ENCODE measurements at places on chromosomes 3 and 15.

- DNase-seq: no peak
Measured at GRCh38 chr3:134775831-134776230, 19.2 kb upstream of the EPHB1 start.

DNA sequence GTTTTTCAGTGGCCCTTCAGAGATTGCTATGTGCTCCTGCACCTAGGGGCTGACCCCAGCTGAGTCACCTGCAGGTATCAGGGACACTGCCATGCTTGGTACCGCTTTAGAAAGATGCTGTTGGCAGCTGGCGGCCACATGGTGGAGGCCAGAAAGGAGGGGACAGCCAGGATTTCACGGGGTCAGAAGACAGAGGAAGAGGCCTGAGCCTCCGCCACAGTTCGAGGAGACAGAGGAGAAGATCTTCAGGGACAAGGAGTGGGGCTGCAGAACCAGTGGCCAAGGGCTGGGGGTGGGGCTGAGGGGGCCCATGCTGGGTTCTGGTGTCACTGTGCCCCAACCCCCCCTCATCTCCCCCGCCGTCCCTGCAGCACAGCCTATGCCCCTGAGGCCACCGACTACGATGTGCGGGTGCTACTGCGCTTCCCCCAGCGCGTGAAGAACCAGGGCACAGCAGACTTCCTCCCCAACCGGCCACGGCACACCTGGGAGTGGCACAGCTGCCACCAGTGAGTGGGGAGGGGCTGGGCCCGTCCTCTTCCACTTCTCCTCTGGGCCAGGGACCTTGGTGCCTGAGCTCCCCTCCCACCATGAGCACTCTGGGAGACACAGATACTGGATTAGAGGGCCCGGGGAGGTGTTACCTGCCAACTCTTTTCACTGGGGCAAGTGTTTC, 19.9 kb downstream of the LOXL1 start:
- DNase-seq: no peak

GRCh38 chr3:170350515-170351413, 6.8 kb upstream of the SKIL start:
- no peak for DNase-seq

DNA sequence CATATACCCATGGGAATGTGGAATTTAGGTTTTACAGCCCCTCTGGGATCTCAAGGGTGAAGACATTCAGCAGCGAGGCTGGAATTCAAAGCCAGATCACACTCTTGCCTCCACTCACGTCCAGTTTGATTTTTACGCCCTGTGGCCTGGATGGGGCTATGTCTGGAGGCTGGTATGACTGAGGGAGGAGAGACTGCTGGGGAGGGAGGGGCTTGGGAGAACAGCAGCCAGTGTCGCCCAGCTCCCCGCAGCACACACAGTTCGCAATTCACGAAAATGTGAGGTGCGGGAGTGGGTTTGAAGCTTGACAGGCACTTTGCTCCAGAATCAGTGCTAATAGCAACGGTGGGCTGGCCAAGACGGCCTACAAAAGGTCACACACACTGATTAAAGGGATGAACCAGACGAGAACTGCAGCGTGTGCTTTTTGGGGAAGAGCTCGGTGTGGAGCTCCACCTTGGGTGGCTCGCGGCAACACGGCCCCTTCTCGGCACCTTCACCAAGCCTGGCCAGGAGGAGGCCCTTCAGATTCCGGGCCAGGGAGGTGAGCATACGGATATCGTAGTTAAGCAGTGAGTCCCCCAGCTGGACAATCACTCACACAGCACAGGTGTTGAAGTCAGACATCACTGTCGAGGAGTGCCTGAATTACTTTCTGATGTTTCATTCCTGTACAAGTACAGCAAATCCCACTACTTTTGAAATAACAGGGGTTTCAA, 16.4 kb downstream of the EHD4 start:
- no peak for DNase-seq

DNA sequence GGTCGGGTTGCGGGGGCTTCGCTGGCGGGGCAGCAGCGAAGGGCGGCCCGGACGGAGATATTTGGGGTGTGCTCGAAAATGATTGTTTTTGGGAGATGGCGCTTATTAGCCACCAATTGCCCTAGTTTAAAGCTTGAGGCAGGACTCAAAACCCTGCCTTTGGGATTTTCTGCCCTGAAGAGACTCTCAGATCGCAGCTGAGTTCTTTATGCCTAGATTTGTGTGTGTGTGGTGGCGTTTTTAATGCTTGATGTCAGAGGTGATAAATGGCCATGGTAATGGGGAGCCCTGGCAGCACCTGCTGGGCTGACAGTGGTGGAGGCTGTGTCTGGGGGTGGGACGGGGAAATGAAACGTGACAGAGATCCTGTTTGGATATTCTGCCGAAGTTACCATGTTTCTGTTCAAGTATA, 604 bp downstream of the KCTD6 start:
- DNase-seq: peak; percentile 29

All from activated CD4-positive, alpha-beta T cell treated with anti-CD3 and anti-CD28 coated beads, Interleukin-2, amount 50 U/mL, for 16 hours (primary cell).